ENCODE measurements at places on chromosomes 13 and 19. TPM values are rescaled to one million over a fixed set of nuclear protein-coding genes. Genes with fewer than 3 reads are reported as not detected.

DNA sequence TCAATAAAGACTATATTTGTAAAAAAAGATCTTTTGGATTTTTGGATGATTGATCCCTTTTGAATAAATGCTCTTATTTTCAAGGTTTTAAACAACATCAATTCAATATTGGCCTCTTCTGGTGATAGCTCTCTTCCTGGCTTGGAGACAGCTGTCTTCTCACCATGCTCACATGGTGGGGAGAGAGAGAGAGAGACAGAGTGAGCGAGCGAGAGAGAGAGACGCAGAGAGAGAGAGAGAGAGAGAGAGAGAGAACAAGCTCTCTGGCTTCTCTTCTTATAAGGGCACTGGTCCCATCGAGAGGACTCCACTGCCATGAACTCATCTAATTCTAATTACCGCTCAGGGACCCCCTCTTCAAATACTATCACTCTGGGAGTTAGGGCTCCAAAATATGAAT is 32.1 kb upstream of the FARP1 start:
- DNase-seq = no peak

Gene SLC10A2
- not detected for total RNA-seq

Gene RELB
- total RNA-seq = 21.2 TPM

- DNase-seq = no peak
These were observed 19.0 kb upstream of the ATP11A start for GRCh38 chr13:112670864-112671263.

Gene GPR12
- total RNA-seq = 0.32 TPM

Gene YJEFN3
- 1.1 TPM for total RNA-seq

DNA sequence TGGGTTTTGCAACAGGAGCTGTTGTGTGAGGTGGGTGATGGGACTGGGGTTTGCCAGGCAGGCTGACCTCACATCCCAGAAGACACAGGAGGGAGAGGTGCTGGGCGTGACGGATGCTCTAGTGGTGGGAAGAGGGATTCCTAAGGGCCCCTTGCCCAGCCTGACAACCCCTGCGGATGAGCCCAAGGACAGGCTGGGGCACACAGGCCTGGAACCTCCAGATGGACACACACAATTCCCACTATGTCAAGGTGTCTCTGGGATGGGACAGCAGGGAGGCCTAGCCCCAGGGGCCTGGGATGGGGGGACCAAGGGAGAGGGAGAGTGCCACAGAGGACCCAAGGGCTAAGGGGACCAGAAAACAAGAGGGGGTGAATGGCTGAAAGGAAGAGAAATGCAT is 191.5 kb downstream of the ZNF536 start:
- no peak for DNase-seq

Gene SULT2B1
- not detected for total RNA-seq

Gene NUDT15
- 9.3 TPM for total RNA-seq

- no peak for DNase-seq
These were observed 79.7 kb downstream of the LMO7 start for GRCh38 chr13:75715601-75716523.

- DNase-seq = no peak
These were observed 20.0 kb upstream of the ZNF841 start for GRCh38 chr19:52115526-52116053.

Gene SSC5D
- total RNA-seq = 1.6 TPM

- DNase-seq = no peak
These were observed 54.3 kb downstream of the XPO4 start for GRCh38 chr13:20848203-20848602.

DNA sequence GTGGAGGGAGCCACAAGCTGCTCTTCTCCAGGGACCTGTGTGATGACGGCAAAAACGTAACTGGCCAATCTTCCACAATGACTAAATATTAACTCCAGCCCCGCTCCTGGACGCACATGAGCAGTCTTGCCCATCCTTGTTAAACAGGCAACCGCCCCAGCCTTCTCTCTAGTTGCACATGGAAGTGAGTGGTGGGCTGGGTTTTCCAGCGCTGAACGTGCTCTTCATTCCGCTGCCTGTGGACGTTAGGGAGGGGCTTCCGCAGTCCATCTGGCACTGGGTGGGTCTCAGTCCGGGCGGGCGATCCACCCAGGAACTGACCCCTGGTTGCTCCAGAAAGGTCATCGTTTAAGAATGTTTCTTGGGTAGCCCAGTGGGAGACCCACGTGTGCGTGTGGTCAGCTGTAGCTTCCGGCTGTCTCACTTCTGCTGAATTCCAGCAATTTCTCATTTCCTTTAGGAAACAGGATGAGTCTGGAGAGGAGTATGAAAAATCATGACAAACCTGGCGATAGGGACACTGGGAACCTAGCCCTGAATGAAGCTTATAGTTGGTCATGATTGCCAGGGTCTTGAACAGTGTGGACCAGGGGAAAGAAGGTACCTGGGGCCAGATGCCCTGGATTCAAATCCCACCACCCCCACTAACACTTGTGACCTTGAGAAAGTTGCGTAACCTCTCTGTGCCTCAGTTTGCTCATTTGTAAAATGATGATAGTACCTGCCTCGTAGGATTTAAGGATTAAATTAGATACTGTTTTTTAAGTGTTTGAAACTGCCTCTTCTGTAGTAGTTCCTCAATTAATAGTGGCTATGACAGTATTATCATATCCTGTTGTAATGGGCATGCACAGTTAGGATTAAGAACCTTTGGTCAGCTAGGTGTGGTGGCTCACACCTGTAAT is 92.6 kb downstream of the SIPA1L3 start:
- DNase-seq = no peak

Gene CERS1
- not detected for total RNA-seq

Gene FLT3
- 0.37 TPM for total RNA-seq

Gene RPS19
- total RNA-seq = 559 TPM

Gene IRGC
- total RNA-seq = not detected

- peak; percentile 32 for DNase-seq
These were observed 5.5 kb upstream of the ADAMTS10 start for GRCh38 chr19:8615813-8616596.

- no peak for DNase-seq
These were observed 45.1 kb downstream of the OLFM4 start for GRCh38 chr13:53073711-53074110.

DNA sequence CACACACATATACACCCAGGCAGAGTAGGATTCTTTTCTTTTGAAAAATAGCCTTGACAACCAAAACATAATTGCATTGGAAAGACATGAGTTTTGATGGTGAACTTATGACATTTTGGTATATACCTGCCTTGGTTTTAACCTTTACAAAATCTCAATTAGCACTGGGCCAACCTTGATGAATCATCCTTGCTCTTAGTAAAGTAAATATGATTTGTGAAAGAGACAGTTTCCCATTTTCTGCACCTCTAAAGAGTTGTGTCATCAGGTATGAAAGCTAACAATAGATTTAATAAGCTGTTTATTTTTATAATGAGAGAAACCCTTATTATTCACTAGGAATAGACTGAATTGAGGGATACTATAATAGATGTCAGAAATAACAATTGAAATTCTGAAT is 15.7 kb upstream of the ENOX1 start:
- DNase-seq = no peak

DNA sequence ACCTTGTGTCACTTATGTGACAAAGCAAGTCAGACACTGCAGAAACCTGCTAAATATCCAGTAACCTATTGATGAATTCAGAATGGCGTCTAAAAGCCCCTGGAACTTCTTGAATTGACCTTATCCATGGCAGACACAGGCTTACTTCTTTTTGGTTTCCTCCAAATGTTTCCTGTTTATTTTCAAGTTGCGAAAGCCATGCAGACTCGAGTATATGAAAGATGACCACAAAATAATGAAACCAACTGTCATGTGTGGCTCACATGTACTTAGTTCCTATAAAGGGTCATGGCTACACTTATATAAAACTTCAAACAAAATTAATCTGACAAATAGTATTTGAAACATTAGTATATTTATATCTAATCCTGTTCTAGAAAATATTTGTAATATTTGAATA is 113.1 kb upstream of the FNDC3A start:
- DNase-seq = no peak

Gene CCDC169
- total RNA-seq = 0.13 TPM

DNA sequence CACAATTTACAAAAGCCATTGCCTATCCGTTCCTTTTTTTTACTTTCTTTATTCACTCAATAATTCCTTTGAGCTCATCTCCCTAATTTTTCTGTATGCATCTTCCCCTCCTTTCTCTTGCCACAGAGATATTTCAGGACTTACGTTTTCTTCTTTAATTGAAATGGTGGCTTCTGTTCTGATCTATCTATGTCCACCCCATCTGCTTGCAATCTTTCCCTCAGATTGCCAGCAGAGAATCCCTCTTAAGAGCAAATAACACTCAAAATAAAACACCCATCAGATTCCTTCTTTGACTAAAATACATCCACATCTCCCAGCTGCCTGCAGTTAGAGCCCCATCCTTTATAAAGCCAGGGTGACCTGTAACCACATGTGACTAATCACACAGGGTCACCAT is 478.6 kb downstream of the EFNB2 start:
- DNase-seq = no peak

Gene MCF2L
- 52.5 TPM for total RNA-seq
